Frontal cortex (tissue), 4 donors: ENCODE measurements at places on chromosomes 6 and 20.

GRCh38 chr20:62122654-62123449 is 577 bp downstream of the LSM14B start:
- DNase-seq: no peak

DNA sequence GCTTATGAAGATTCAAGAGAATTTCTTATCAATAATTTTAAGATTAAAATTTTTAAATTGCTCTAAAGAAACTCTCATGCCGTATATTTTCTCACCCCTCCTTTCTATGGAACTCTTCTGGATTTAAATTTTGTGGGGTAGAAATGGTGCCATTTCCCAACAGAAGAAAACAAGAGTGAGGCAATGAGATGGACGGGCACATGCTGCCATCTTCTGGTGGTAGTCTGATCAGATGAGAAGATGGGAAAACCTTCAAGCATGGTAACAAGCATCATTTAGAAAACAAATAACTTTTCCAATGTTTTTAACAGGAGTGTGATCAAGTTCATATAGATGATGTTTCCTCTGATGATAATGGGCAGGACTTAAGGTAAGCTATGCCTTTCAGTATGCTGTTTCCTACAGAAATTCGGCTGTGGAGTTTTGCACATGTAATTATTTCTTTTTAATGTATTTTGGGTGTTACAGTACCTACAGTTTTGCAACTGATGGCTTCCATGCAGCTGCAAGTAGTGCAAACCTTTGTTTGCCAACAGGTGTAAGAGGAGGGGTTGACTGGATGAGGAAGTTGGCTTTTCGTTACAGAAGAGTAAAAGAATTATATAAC is 271.4 kb downstream of the EYA4 start:
- no peak for DNase-seq

- no peak for DNase-seq
Measured at GRCh38 chr6:33414592-33415271, 3.2 kb downstream of the CUTA start.

DNA sequence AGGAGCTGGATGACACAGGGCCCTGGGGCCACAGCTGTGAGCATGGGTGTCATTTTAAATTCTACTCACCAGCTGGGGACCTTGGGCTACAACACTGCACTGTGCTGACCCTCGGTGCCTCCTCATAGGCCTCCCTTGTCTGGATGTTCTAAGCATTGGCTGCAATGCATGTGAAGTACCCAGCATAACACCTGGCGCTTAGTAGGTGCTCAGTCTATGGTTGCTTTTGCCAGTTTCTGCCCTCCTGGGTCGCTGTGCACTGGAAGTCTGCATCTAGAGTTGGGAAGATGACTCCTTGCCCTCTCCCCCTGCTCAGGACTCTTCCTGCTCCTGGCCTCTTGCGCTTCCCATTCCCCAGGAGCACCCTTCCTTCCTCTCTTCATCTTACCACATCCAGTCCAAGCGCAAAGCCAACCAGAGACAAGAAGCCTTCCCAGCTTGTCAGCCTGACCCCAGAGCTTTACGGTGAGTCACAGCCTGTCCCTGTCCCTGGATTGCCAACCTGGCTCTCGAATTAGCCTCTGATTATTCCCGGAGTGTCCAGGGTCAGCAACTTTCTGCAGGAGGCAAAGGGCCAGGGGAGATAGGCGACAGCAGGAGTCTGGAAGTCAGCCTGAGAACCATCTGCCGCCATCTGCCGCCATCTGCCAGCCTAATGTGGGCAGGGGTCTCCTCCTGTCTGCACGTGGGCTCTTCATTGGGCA is 8.8 kb downstream of the SLC13A3 start:
- DNase-seq: no peak

DNA sequence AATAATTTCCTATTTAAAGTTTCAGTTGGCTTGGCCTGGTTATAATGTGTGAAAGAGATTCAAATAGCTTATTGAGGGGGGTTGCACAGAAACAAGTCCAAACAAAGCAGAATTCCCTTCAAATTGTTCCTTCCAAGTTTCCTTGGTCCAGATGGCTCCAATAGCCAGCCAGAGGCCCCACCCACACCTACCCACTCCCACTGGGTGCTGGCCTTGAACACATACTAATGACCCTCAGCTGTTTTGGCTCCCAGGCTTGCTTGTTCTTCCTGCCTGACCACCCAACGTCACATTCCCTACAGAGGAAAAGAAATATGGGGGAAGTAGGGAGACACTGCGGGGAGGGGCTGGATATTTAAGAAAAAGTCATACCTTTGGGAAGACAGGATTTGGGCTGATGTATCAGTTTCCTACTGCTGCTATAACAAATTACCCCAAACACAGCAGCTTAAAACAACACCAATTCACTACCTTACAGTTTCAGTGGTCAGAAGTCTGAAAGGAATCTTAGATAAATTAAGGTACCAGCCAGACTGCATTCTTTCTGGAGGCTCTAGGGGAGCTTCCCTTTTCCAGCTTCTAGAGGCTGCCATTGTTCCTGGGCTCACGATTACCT is 95.7 kb downstream of the COL21A1 start:
- no peak for DNase-seq

DNA sequence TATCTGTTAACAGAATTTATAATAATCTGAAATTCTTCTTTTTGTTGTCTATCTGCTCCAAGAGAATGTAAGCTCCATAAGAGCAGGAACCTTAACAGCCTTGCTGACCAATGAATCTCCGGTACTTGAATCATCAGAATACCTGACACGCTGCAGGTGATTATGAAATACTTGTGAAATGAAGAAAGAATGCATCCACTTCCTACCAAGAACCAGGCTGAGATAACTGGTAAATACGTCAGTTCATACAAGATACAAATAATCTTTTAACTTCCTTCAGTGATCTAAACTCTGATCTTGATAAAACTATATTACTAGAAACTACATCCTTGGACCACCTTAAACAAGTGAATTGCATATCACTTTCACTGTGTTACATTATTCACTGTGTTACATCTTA is 116.2 kb downstream of the MAP3K5 start:
- DNase-seq: no peak

DNA sequence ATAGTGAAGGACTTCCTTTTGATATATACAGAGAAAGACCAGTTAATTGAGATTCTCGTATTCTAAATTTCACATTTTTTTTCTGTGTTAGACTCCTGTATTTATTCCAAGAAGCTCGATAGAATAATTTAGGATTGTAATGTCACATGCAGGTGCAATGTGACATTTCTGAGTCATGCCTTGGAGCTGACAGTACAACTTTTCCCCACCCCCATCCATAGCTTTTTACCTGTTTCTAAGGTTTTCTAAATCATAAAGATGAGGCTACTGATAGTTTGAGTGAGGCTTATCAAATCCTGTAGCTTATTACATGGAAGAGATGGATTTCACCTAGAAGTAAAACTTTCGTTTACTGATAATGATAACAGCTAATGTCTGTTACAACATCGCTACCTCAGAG is 37.6 kb downstream of the FLRT3 start:
- no peak for DNase-seq

- no peak for DNase-seq
Measured at GRCh38 chr20:16475225-16475624, 98.0 kb downstream of the KIF16B start.

DNA sequence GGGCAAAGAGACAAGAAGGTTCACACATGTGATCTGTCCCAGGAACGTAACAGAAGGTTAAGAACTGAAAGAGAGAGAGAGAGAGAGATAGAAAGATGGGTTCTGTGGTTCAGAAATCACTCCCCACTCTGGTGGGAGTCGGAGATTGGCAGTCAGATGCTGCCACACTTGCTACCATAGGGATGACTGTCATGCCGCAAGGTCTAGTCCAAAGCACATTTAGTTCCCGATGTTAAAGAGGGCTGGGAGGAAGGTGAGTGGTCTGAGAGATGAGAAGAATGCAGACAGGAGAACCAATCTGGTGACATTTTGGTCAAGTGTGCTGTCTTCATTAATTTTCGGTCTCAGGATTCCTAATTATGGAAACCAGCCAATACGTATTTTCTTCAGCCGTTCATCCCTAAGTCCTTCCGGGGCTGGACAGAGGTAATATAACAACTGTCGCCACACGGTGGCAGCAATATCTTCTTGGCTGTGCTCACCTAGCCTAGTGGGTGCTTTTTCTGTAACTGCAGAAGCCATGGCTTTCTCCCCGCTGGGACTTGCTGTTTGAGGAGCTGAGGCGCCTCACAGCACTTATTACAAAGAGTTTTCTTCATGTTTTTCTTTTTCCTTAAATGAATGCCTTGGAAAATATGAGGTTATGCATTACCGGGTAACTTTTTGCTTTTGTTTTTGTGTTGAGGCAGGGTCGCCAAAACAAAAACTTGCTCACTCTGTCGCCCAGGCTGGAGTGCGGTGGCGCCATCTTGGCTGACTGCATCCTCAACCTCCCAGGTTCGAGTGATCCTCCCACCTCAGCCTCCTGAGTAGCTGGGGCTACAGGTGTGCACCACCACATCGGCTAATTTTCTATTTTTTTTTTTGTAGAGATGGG is 46.0 kb downstream of the SLC35D3 start:
- no peak for DNase-seq

DNA sequence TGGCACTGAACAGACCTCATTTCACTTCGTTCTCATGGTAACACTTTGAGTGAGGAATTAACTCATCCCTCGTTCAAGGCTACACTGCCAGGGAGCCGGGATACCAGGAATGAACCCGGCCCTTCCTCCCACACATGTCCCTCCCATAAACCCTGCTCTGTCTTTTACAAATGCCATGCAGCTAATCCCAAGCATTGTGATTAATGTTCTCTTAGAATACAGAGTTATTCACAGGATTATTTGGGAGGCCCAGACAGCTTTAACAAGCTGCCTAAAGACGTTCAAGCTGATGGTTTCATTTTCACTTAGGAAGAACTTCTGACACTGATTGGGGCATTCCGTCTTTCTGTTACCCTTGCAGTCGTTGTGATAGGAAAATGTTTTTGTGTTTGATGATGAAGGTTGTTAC is 42.5 kb upstream of the CD83 start:
- no peak for DNase-seq

- no peak for DNase-seq
Measured at GRCh38 chr6:628766-629165, 28.1 kb downstream of the HUS1B start.

GRCh38 chr20:1301031-1301529 is 27.9 kb downstream of the SDCBP2 start:
- DNase-seq: no peak

GRCh38 chr6:69705954-69706353 is 90.9 kb downstream of the LMBRD1 start:
- no peak for DNase-seq
